ENCODE measurements at places on chromosomes 2 and 18.

DNA sequence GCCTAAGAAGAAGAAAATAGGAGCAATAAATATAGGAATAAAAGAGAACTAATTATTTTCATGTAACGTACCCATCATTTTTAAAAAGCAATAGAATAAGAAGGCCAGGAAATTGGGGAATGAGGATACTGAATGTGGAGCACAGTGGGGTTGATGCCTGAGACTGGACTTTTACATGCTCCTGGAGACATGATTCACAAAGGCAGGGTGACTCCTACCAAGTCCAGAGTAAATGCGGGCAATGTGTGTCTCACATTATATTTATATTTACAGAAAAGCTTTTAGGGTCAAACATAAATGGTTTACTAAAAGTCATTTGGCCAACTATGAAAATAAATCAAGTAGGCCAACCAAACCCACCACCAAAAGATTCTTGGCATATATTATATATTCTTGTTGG is 87.9 kb upstream of the COL5A2 start:
- no peak for DNase-seq

- DNase-seq: no peak
Measured at GRCh38 chr18:49051311-49051967, 100.7 kb upstream of the SMAD7 start.

GRCh38 chr2:96361751-96362150 is 26.2 kb downstream of the NCAPH start:
- no peak for DNase-seq

GRCh38 chr2:219404954-219405353 is 13.2 kb upstream of the DES start:
- no peak for DNase-seq

DNA sequence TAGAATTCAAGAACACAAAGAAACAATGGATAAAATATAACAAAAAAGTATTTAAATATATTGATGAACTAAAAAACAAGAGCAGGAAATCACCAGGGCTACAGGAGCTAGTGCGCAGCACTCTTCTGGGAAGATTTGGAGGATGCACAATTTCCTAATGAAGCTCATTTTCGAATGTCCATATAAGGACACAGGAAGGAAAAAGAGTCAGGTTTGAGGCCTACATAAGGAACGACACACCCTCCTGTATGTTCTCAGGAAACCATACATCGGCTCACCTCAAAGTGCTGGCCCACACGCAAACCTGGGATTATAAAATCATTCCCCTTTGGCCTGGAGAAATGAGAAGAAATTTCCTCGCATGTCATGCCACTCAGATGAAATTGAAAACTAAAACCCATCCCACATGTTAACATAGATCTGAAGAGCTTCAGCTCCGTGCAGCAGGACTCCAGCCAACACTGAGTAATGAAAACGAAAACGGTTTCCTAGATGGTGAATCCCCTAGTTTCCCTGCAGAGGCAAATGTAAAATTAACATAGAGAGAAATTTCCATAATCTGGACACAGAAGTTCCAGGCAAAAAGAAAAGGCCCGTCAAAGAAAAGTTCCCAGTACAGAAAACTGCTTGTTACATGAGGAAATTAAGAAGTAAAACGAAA is 825.8 kb downstream of the SOCS6 start:
- DNase-seq: no peak

- no peak for DNase-seq
Measured at GRCh38 chr2:221551864-221552263, 20.2 kb downstream of the EPHA4 start.

GRCh38 chr2:9879455-9880194 is 36.4 kb downstream of the TAF1B start:
- no peak for DNase-seq

- DNase-seq: no peak
Measured at GRCh38 chr2:83517727-83518368, 941.2 kb downstream of the SUCLG1 start.

DNA sequence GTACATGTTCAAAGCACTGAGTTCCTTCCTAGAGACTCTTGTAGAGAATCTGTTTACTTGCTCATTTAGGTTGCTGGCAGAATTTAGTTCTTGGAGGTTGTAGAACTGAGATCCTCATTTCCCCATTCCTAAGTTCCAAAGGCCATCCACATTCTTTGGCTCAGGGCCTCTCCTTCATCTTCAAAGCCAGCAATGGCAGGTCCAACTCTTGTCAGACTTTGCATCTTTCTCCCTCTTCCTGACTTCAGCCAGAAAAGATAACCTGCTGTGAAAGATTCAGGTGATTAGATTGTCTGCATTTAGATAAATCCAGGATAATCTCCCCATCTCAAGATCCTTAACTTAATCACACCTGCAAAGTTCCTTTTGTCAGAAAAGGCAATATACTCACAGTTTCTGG is 51.1 kb downstream of the SOCS6 start:
- DNase-seq: no peak

GRCh38 chr2:8997108-8997507 is 6.4 kb downstream of the MBOAT2 start:
- DNase-seq: no peak

- DNase-seq: peak; percentile 18
Measured at GRCh38 chr18:5197032-5197434, at the start of gene AKAIN1. TSS of gene AKAIN1 (minus strand) at chr18:5197257. CDS start at chr18:5197053, 204 bp downstream.

DNA sequence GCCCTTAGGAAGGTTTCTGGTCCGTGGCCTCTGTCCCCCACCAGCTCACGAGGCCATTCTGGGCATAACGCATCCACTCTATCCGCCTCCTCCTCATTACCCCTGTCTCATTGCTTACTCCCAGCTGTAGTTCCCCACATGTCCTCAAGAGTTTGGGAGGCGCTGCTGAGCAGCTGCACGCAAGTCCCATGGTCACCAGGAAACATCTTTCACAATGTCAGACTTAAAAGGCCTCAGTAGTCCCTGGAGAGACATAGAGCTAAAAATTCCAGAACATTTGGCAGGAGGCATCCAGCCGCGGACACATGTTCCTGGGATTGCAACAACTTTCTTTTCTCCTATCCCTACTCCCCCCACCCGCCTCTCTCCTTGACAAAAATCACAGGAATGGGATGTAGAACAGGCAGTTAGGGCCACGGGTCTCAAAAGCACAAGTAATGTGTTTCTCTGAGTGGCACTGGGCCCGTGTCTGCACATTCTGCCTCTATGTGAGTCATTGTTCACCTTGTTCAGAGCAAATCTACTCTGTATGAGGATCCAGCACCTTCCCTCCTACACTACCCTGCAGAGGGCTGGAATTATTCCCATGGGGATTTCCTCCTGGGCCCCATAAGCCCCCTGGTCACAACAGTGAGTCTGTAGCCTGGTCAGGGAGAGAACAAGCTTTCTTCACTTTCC is 8.1 kb downstream of the LBH start:
- DNase-seq: peak; percentile 79

- no peak for DNase-seq
Measured at GRCh38 chr2:100063459-100063953, 78.9 kb downstream of the AFF3 start.

DNA sequence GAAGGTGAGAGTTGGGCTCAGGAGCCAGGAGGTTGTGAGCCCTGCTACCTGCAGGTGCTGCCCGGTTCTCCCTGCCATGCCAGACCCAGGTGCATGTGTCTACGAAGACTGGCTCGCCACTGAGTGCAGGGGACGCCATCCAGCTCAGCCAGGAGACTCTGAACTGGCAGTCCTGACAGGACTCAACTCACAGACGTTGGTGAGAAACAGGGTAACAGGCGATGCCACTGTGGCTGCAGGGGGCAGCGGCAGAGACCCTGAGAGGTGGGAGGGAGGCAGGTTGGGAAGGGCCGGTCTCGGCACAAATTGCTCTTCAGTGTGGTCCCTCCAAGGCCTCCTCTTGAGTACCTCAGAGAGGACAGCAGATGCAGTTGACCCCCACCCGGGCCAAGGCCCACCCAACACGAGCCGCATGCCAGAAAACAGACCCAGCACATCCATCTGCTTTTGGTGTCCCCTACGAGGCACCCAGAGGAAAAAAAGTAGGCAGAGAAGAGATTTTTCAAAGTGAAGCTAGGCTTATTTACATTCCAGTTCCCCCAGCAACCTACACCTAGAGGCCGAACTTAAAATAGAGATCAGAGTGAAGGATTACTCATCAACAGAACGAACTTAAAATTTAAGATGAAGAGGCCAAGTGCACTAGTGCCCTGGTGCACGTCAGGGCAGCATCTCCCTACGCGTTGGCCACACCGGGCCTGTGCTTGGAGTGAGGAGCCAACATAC is 184.8 kb downstream of the SEPTIN10 start:
- no peak for DNase-seq
